ENCODE measurements at places on chromosomes 6 and 20. TPM values are rescaled to one million over a fixed set of nuclear protein-coding genes. Genes with fewer than 3 reads are reported as not detected.
A peak's percentile ranks its signal among the peaks of the same experiment; 100 is the strongest.

GRCh38 chr6:116847227-116847626 lies 18.3 kb upstream of the GPRC6A start:
- peak; percentile 4 for DNase-seq

Gene TAF4
- polyA plus RNA-seq, result 11.0 TPM

Gene LGSN
- 8.1 TPM for polyA plus RNA-seq

GRCh38 chr6:87436435-87436834 lies 28.7 kb downstream of the CFAP206 start:
- peak; percentile 37 for DNase-seq

Gene IMPG1
- polyA plus RNA-seq, result not detected

DNA sequence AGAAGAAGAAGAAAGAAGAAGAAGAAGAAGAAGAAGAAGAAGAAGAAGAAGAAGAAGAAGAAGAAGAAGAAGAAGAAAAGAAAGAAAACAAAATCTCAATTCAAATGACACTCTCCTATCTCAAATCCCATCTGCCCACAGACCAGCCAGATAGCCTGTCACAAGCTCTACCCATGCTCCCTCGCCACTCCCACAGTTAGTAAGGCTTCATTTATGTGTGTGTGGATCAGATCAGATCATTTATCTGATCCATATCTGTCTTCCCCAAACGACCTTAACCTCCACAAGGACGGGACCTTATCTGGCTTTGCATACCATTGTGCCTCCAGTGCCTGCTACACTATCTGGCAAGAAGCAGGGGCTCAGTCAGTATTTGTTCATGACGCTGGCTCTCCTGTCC lies 81.9 kb upstream of the RREB1 start:
- no peak for DNase-seq

DNA sequence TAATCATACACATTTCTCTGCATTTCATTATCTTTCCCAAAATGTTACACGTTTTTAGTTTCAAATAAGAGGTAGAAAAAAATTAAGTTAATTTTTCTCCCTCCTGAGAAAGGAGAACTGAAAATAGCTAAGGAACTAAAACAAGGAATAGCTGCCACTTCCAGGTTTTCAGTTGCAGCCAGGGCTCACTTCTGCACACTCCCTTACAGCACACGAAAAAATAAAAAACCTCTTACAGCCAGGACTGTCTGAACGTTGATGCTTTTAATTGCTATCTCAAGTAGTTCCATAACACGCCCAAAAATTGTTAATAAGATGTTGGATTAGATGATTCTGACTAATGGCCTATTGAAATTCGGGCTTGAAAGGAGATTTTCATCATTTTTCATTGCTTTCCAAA lies 153.7 kb upstream of the THBS2 start:
- DNase-seq, result no peak

DNA sequence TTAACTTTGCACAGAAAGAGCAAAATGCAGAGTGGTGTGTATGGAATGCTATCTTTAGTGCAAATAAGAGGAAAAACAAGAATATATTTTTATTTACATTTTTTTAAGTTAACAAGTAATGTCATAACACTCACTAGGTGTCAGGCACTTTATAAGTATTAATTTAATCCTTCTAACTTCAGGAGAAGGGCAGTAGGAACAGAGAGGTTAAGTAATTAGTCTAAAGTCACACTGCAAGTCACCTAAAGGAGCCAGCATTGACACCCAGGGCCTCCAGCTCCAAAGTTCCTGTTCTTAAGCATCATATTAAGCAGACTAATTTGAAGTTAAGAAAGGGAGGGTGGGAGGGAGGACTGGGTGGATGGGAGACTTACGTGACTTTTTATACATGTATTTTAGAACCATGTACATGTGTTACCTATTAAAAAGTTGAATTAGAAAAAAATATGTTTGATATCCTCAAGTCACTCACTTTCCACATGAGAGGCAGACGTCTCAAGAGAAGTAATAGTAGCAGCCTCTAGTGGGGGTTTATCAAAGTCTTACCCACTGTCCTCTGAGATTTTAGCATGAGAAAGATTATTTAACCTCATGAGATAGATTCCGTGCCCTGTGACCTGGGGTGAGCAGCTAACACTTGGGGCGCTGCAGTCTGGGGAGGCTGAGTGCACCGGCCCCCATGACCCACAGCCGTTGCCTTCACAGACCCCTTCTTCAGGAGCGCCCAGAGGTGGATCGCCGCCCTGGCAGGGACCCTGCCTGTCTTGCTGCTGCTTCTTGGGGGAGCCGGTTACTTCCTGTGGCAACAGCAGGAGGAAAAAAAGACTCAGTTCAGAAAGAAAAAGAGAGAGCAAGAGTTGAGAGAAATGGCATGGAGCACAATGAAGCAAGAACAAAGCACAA lies 7.0 kb downstream of the BTN3A1 start:
- DNase-seq, result no peak

GRCh38 chr6:1554476-1555310 lies 55.0 kb upstream of the FOXC1 start:
- DNase-seq, result peak; percentile 70

All from A549 (cell line).